ENCODE measurements at places on chromosomes 2 and 18.

DNA sequence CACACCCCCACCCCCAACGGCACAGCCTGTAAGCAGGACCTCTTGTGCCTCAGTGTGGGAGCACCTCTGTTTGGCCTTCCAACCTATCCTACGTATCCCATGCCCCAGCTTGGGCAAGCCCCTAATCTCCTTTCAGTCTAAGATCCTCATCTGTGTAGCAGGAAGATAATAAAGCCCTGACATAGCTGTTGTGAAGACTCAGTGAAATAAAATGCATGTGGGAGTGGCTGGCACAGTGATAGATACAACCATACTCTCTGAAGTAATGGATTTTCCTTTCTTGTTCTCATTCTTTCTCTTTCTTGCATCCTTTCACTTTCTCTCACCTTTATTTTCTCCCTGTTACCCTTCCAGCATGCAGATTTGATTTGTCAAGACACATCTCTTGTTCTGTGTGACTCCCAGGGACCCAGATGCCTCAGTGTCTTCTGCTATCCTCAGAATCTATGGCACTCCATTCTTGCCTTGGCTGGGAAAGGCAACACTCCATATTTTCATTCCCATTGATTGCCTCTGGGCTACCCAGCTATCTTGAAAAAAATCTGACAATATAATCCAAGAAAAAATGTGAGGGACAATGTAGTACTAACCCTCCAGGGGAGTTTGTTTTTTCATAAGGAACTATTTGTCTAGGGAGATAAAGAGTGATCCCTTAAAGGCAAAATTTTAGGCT, 207.2 kb upstream of the SETBP1 start:
- DNase-seq: no peak

- DNase-seq: no peak
These were observed 319.2 kb upstream of the LRATD1 start for GRCh38 chr2:14313341-14313740.

GRCh38 chr2:128371248-128371630, 52.6 kb upstream of the HS6ST1 start:
- no peak for DNase-seq

GRCh38 chr2:70132244-70133126, 45.2 kb downstream of the PCBP1 start:
- DNase-seq: peak; percentile 81

GRCh38 chr18:9719421-9719981, 11.4 kb downstream of the RAB31 start:
- DNase-seq: no peak

- no peak for DNase-seq
These were observed 138.4 kb upstream of the TWIST2 start for GRCh38 chr2:238709325-238710025.

DNA sequence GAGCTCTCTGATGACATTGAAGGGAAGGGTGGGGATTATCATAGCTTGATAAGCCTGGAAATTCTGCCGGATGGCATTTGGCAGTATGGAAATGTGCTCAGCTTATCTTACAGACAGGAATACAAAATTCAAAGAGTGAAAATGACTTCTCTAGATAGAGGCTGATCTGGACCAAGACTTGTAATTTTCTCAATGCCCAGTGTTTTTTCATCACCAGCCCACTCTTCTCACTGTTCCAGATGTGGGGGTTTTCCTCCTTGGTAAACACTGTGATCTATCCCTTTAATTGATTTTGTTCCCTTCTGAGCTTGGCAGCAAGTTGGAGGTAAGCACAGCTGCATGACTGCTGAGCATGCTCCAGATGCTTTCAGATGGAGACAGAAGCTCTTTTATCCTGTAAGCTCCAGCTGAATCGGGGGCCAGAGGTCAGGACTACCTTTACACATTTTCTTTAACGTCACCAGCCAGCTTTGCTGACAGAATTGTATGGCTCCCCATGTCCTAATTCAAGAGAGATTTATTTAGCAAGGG, 287.4 kb upstream of the TCF4 start:
- DNase-seq: no peak

GRCh38 chr2:230636684-230637271, 75.9 kb upstream of the CAB39 start:
- DNase-seq: no peak

DNA sequence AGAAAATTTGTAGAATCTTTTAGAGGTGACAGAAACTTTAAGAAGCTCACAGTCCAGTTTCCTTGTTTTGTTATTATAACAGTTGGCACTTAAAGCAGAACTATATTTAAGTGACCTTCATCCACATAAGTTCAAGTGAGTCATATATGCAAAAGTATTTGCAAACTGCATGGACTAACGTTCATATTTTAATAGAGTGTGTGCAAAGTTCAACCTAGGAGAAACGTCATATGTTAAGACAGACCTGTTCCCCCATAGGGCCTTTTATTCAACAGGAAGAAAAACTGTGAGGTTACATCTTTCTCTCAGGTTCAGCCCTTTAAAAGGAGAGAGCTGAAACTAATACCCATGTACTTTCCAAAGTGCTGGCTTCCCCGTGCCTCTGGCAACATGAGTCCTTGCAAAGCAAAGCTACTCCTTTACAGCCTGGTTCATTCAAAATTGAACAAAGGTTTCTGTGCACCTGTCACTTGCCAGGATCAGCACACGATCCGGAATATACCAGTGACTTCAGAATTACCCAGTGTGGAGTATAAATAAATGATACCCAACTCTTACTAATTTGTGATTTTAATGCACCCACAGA, 280.0 kb upstream of the RAB12 start:
- peak; percentile 40 for DNase-seq

- DNase-seq: no peak
These were observed 17.6 kb upstream of the NEDD4L start for GRCh38 chr18:58026395-58026794.

GRCh38 chr18:2997429-2997828, 15.5 kb downstream of the LPIN2 start:
- DNase-seq: no peak

GRCh38 chr2:239814861-239815601, 210.1 kb downstream of the NDUFA10 start:
- no peak for DNase-seq

DNA sequence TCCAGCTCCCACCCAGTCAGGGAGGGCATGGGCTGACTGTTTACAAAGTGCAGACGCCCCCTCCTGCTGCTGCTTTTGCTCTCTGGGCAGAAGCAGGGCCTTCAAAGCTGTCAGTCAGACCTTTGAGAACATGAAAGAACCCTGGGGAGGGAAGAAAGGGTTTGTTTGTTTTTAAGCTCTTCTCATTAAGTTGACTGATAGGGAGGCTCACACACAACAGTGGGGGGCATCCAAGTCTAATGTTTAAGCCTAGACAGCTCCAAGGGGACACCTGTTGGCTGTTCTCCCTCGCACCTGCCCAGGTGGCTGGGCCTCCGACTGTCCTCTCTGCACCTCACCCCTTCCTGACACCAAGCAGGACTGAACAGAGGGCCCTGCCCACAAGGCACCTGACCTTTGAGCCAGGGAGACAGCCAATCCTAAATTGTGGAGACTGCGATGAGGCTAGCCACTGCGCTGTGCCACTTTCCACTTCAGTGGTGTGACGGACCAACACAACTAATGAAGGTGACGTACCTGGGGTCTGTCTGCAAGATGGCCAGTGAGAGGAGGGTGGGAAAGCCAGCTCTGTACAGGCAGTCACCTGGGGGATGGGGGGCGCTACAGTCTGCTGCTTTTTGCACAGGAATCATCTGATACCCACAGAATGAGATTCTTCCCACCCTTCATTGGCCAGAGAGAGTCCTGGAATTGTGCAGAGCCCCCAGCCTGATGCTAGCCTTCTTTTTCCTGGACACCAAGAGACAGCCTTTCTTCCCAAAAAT, 16.3 kb downstream of the ST6GAL2 start:
- DNase-seq: no peak

DNA sequence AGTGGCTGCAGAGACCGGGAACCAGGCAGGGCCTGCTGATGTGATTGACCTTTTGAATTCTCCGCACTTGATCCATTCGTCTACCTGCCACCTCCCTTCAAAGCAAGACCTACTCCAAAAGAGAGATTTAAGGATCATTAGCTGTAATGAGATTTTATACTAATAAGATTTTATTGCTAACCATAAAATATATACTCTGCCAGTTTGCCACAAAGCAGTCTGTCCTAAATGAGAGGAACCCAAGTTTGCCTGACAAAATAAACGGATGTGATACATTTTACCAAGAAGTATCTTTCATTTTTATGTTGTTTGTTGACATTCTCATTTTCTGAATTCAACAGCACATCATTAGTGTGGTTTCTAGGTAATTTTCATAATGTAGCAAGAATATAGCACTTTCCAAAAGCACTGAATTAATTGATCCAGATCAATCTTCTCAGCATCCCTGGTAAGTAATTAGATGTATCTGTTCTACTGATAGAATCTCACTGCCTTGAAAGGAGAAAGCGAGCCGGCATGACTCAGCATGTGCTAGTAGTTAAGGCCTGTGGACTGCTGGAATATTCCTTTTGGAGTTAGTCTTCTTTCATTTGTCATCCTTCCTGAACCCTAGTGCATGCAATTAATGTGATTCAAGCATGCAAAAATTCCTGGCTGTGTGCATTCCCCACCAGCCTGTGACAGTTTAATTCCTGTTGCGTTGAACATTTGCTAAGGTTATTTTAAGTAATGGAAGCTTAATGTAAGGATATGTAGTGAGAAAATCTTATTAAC, 128.5 kb downstream of the ARL6IP6 start:
- no peak for DNase-seq

DNA sequence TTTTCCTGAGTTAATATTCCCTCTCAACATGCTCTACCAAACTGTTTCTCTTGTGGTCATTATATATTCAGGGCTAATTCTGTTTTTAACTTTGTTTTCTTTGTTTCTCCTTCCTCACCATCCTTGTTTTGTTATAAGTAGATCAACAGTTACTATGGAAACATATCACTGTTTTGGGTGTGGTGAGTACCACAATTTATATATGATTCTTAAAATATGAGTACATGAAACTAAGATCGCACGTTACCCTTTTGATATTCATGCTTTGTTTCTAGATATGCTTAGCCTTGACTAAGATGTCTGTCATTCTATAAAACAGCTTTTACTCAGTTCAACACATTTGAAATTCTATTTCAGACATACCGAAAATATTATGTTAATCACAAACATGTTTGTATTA, 232.3 kb upstream of the ITGA4 start:
- no peak for DNase-seq

DNA sequence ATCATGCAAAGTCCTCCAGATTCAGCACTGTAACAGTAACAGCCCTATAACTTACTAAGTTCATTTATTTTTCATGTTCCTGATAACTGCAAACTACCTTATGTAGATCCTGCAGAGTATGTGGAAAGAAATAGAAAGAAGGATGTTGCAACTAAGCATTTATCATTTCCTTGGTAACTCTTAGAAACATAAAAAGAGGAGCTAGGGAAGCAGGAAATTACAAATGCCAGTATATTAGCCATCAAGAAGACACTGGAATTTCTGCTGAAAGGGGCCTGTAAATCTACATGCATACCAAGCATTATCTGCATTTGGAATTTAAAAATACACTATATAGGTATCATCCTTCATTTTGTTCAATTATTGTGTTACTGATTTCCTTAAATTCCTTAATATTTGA, 66.8 kb downstream of the PDE11A start:
- DNase-seq: no peak

DNA sequence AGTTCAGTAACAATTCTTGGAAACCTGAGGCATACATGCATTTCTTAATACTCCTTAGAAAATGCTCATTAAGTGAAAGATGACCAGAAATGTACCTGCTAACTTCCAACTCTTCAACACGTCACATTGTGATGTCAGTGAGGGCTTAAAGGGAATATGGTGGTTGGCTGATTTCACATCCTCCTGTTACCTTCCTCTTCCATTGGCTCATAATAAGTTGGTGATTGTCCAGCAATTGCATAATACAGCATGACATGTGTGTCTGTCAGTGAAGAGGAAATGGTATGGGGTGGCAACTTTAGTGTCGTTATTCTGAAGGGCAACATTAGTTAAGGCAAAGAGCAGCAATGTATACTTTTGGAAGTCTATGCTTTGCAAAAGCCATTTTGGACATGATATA, 26.0 kb downstream of the PLEK start:
- DNase-seq: no peak

GRCh38 chr2:226690461-226691024, 109.1 kb downstream of the IRS1 start:
- no peak for DNase-seq

GRCh38 chr2:220628252-220628651, 943.9 kb downstream of the EPHA4 start:
- DNase-seq: no peak

DNA sequence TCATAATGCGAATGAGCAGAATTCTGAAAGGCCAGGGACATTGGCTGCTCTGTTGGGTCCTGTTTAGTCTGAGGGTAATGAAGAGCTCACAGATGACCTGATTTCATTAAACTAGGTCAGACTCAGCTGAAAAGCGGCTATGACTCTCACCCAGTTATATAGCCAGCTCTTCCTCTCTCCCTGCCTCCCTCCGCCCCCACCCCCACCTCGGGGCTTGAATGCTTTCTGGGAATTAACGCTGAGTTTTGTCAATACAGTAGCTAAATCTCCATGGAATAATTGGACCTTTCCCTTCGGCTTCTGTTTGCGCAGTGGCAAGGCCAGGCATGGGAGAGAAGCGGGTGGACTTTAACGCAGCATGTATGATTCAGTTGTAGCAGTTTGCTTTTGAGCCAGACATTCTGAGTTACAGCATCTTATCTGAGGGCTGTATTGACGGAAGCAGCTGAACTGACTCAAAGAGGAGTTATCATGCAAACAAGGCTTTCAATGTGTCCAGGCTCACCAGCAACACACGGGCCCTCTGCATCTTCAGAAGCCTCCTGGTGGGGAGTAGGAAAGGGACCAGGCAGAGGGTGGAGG, 110.6 kb downstream of the MYCN start:
- DNase-seq: no peak

DNA sequence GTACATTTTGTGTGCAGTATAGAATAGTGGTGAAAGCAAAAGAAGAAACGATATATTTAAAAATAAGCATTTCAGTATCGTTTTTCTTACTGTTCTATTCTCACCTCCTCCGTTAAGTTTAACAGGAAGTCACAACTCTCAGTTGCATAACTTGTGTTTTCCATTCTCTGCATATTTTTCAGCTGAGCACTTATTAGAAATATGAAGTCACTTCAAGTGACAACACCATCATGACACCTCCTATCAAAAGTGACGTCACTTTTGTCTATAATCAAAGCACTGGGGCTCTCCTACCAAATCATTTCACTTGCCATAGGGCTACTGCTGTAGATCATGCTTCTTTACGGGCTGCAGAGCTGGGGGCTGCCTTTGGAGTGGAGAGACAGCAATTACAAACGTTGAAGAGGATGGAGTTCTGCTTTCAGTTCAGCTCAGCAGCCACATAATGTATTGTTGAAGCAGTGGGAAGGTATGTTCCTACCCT, 36.3 kb downstream of the STAT4 start:
- no peak for DNase-seq

- no peak for DNase-seq
These were observed 86.2 kb upstream of the CCDC195 start for GRCh38 chr2:224802407-224802806.

DNA sequence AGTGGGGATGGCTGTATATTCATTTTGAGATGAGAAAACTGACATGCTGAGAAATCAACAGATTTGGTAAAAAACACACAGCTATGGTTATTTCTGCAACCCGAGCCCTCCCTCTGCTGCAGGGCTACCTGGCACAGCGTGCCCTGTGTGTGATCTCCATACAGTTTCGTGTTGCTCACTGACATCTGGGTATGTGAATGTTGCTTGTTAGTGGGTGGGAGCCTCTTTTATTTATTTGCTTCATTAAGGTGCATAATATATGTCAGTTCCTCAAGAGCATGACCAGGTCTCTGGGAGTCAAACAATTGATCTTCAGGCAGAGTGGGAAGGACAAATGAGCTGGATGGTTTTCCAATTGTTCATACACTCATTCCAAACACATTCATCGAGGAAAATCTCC, 139.1 kb upstream of the FHL2 start:
- no peak for DNase-seq
